Tibial artery (tissue), 4 donors: ENCODE measurements at places on chromosomes 3 and 15.

DNA sequence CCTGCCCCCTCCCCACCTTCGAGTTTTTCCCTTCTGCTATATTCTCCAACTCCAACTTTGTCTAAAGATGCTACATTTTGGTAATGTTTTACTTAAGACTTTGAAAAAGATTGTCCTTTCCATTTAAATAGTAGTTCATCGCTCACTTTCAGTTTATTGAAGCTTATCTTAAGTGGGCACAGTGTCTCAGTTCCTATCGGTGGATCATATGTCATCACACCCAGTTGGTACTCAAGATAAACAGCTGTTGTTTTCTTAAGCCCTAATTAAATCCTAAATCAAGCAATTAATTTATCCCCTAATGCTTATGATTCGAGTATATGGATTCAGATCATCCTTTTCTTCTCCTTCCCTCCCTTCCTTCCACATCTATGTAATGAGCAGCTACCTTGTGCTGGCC is 210.7 kb downstream of the TLE3 start:
- DNase-seq, result no peak

DNA sequence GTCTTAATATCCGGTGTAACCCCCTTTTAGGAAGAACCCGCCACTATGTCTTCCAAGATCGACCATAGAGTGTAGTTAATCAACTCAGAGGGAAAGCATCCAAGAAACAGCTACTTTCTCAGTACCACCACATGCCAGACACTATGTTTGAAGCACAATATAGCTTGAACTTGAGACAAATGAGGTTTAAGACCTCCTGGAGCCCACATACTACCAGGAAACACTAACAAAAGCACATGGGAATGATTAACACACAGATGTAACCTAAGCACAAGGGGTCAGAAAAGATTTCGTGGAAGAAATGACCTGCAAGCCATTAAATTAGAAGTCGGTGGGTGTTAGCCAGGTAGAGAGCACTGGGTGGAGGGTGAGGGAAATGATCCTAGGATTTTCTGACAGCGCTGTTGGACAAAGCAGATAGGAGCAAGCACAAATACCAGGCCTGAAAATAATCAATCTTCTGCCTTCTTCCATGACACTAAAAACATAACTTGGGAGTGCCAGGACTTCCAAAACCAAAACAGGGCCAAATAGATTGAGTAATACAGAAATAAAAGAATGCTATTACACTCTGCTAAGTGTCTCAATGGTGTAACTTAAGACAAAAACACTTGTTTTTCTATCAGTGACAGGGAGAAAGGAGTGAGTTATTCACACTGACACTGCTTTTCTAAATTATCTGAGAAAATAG is 213.7 kb downstream of the FOXP1 start:
- DNase-seq, result no peak

GRCh38 chr3:188649521-188649920 is 495.6 kb downstream of the LPP start:
- no peak for DNase-seq

DNA sequence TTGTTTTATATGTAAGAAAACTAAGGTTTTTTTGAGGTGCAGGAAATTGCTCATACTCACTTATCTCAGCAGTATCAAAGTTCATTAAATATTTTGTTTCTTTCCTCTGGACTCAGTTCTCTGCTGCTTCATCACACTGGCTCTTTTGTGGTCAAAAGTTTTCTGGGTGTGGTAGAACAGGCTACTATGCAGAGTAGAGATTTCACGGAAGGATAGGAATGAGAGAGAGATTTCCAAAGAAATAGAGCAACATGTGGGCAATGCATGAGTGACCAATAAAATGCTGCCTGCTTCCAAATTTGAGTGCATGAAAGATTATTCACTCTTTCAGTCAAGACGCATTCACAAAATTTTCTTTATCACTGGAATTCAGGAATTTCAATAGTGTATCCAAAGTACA is 577.3 kb upstream of the SEMA6D start:
- no peak for DNase-seq

DNA sequence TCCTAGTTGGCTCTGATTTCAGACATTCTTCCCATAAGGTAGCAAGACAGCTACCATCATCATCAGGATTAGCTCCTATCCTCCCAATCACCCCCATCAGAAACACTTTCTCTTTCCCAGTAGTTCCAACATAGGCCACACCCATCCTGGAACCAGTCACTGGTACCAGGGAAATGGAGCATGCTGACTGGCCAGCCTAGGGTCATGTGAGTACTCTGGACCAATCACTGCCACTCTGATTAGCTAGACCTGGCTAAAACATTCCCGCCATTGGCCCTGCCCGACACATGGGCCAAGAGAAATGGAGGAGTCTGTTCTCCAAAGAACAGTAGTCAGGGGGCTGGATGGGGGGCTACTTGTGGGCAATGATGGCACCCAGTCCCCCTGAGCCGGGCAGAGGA is 12.4 kb downstream of the EFCC1 start:
- no peak for DNase-seq

- DNase-seq, result no peak
Measured at GRCh38 chr3:14297784-14298236, 104.6 kb upstream of the SLC6A6 start.

- peak; percentile 87 for DNase-seq
Measured at GRCh38 chr3:48222616-48223513, at the start of gene CAMP. TSS of gene CAMP (plus strand) at chr3:48223495. CDS start at chr3:48223512, 17 bp downstream.

DNA sequence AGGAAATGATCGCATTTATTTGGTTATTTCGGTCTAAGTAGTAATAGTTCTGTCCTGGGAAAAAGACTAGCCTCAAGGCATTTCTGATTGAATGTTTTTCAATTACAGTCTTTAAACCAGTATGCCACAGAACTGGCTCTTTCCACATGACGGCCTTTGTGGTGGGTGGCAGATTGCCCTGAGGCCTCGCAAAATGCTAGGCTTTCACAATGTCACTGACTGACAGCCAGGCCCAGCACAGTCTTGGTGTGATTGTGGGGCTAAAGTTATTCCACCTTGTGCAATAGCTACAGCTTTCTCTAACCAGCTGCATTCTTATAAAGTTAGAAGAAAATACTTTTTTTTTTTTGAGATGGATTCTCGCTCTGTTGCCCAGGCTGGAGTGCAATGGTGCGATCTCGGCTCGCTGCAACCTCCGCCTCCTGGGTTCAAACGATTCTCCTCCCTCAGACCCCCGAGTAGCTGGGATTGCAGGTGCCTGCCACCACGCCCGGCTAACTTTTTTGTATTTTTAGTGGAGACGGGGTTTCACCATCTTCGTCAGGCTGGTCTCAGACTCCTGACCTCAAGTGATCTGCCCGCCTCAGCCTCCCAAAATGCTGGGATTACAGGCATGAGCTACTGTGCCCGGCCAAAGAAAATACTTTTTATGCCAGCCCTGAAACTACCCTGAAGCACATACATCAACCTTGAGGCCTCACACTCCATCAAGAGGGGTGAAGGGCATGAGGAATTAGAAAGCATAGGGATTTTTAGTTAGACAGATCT is 2.5 kb upstream of the ADIPOQ start:
- DNase-seq, result peak; percentile 55

DNA sequence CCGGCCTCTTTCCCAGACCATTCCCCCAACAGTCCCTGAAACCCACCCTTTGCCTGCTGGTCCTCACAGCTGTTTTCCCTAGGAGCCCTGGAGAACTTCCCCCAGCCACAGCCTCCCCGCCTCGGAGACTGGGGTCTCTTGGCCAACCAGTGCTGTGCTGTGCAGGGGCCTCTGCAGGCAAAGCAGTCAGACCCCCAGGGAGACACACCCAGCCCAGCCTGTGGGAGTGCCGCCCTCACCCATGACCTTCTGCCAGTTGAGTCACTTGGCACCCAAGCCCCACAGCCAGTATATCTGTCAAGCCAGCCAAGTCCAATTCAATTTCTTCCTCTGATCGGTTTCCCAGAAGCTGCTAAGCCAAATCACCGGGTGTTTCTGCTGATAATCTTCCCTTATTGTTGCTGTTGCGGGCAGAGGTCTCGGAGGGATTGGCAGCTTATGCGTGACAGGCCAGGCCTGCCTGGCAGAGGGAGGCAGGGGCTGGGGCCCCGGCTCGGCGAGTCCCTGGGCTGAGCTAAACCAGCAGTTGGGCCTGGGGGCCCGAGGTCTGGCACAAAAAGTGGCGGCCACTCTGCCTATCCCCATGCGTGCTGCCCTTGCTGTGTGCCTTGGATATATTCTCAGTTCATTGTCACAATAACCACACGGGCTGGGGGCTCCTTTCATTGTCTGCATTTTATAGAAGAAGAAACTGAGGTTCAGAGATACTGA is 65.6 kb upstream of the SLC6A1 start:
- DNase-seq, result peak; percentile 65

- DNase-seq, result no peak
Measured at GRCh38 chr15:61069394-61070075, 159.6 kb downstream of the RORA start.

DNA sequence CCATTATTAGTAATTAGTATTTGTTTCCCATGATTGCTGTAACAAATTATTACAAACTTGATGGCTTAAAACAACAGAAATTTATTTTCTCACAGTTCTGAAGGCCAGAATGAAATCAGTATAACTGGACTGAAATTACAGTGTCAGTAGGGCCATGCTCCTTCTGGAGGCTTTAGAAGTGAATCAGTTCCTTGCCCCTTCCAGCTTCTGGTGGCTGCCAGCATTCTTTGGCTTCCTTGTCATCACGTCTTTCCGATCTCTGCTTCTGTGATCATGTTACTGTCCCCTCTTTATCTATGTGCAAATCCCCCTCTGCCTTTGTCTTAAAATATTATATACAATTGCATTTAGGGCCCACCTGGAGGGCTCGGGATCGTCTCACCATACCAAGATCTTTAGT is 92.0 kb downstream of the FOXB1 start:
- no peak for DNase-seq

DNA sequence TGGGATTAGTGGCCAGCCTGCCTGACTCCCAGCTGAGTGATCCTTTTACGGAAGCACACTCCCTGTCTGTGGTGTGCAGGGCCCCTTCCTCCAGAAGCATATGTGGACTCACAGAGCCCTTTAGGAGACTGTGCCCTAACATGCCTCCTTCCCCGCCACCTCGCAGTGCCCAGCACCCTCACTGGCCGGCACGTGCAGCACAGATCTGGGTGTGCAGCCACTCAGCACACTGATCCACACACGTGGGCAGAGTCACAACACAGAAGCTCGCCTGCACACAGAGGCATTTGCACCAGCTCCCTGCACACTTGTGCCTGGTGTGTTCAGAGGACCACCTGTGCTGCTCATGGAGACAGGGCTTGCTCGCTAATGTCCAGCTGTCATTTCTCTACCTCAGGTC is 23.6 kb upstream of the CSPG4 start:
- no peak for DNase-seq

- no peak for DNase-seq
Measured at GRCh38 chr15:90141646-90142045, 39.4 kb upstream of the IDH2 start.

GRCh38 chr3:161212171-161212771 is 8.8 kb upstream of the NMD3 start:
- no peak for DNase-seq

DNA sequence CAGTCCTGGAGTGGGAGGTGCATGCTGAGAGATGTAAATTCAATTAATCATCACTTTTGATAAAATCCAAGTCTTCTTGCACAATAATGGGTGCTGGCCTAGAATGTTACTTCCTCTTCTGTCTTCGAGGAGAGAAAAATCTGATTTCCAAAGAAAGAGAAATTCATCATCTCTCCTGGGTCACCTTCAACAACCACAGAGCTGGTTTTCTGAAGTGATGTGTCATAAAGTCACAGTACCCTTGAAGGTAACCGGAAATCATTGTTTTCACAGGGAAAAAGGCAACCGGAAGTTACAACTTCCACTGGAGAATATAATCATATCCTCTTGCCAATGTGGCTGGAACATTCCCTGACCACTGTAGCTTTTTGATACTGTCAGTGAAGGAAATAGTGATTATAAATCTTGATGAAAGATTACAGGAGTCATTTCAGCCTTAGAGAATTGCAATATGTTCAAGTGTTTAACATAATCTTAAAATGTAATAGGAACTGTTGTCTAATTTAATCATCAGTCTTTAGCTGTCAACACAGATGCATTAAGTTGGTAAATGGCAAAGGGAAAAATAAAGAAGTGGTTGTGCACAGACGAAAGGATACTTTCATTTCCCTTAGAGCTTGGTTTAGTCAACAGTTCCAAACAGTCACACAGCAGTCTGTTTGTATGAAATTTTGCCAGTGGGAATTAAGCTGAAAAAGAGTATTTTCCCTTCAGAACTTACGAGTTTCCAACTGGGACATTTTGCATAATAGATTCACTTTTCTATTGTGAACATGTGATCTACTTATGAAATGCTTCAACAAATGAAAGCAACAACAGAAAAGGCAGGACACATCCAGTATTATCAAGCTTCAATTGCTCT is 106.5 kb upstream of the SLC4A7 start:
- no peak for DNase-seq

DNA sequence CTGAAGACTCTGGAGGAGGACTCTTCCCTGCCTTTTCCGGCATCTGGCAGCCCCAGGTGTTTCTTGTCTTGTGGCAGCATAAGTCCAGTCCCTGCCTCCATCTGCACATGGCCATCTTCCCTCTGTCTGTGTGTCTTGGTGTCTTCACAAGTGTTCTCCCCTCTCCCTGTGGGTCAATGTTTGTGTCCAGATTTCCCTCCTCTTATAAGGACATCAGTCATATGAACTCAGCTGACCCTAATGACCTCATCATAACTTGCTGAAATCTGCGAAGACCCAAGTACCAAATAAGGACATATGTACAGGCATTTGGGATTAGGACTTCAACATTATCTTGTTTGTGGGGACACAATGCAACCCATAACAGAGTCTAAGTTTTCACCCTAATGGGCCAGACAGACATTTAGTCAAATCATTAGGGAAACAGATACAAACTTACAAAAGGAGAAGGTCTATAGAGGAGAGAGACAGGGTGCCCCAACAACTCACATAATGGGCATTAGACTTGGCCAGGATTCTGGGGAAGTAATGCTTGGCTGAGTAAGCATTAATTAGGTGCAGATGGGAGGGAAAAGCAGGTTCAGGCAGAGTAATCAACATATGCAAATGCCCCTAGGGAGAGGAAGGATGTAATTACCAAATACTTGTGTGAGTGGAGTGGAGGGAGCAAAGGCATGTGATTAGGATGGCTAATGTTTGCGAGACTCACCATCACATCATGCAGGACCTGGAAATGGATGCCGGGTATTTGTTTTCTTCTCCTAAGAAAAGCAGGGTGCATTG is 372.8 kb upstream of the TBL1XR1 start:
- no peak for DNase-seq

- no peak for DNase-seq
Measured at GRCh38 chr3:172543419-172543818, 20.2 kb upstream of the TNFSF10 start.

GRCh38 chr15:101520395-101520794 is 30.9 kb upstream of the PCSK6 start:
- no peak for DNase-seq

DNA sequence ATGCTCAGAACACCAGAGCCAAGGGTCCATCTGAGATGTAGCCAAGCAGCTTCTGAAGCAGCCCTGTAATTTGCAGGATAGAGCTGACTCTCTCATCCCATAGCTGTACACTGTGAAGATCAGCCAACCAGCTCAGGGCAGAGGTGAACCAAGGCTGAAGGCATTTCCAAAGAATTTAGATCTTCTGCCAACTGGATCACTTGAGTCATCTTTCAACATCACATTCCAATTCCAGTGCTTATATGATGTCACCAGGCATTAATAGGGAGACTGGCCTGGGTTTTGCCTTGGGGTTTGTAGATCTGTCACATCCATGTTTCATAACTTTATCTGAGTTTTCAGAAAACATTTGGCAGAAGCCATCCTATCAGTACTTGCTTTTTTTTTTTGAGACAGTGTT is 98.2 kb downstream of the NR2F2 start:
- DNase-seq, result no peak

GRCh38 chr3:52892290-52892624 is 5.1 kb downstream of the STIMATE start:
- DNase-seq, result peak; percentile 74

GRCh38 chr15:55619783-55620182 is 31.6 kb upstream of the PYGO1 start:
- no peak for DNase-seq
